ENCODE measurements at places on chromosomes 3 and 15. TPM values are rescaled to one million over a fixed set of nuclear protein-coding genes. Genes with fewer than 3 reads are reported as not detected.

DNA sequence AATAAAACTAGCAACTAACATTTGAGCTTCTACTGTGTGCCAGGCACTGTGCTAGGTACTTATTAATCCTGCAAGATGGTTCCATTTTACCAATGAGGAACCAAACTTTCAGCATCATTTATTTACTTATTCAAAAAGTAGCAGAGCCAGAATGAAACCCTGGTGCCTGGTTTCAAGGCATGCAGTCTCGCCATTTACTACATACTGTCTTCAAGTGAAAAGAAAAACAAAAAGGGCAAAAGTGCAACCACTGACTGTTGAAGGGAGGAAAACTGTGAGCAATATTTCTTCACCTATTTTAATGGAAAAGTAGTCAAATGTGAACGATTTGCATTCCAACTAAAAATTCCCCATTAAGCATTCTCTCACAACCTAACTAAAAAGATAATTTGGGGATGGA is 8.7 kb downstream of the DCUN1D1 start:
- no peak for DNase-seq

The SYNPR gene
- not detected for polyA plus RNA-seq

- DNase-seq, result peak; percentile 18
These were observed 136.7 kb upstream of the DAZL start for GRCh38 chr3:16741890-16742289.

The KLF15 gene
- 0.82 TPM for polyA plus RNA-seq

The SAMMSON gene
- not detected for polyA plus RNA-seq

The RTP1 gene
- polyA plus RNA-seq, result not detected

The PRR20G gene
- not detected for polyA plus RNA-seq

DNA sequence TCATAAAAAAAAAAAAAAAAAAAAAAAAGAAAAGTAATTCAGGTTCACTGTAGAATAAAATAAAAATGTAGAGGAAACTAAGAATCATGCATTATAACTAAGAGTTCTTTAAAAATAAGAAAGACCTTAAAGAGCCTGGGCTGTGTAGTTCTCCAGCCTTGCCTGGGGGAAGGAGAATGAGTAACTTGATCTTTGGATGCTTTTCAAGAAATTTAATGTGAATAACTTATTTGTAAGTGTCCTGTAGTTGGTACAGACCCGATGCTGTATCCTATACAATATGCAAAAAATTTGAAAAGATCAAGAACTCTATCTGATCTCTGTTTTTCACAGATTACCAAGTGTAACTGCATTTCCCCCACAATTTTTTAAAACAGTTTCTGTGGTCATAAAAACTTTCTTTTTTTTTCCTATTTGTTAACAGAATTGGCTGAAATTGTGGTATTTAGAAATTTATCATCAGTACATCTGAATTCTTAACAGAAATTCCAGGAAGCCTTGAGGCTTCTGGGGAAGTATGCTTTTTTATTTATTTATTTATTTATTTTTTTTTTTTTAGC is 195.3 kb downstream of the THRB start:
- no peak for DNase-seq

DNA sequence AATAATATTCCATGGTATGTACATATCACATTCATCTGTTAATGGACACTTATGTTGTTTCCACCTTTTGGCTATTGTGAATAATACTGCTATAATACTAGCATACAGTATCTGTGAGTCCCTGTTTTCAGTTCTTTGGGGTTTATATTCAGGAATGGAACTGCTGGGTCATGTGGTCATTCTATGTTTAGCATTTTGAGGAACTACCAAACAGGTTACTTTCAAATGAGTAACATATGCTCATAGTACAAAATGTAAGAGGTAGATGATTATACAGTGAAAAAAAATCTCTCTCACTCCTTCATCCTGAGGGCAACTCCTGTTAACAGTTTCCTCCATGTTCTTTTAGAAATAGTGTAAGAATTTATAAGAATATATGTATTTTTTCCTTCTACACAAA is 162.2 kb downstream of the PLD1 start:
- DNase-seq, result no peak

DNA sequence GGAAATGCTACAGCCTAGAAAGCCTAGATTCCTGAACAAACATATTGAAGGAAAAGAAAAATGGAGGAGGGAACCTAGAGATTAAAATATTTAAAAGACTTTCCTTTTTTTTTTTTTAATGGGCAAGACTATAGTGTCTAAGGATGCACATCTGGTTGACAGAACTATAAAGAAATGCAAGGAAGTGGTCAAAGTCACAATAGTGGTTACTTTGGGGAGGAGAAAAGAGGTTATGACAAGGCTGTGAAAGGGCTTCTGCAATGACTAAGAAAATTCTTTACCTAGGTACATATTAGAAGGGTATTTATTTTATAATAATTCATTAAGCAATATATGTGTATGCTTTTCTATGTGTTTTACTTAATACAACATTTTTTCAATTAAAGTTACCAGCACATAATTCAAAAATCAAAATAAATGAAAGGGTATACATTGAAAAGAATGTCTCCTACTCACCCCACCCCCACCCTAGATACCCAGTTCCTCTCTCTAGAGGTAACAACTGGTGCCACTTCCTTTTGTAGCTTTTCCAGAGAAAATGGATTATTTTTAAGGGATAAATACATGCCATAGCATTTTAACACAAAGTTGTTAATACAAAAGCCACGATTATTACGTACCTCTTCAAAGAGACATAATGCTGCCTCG is 70.1 kb downstream of the HERC1 start:
- DNase-seq, result peak; percentile 3

- no peak for DNase-seq
These were observed 71.9 kb upstream of the MBNL1 start for GRCh38 chr3:152196782-152197181.

The BNC1 gene
- 3.0 TPM for polyA plus RNA-seq
